ENCODE measurements at places on chromosomes 16 and 17. TPM values are rescaled to one million over a fixed set of nuclear protein-coding genes. Genes with fewer than 3 reads are reported as not detected.

DNA sequence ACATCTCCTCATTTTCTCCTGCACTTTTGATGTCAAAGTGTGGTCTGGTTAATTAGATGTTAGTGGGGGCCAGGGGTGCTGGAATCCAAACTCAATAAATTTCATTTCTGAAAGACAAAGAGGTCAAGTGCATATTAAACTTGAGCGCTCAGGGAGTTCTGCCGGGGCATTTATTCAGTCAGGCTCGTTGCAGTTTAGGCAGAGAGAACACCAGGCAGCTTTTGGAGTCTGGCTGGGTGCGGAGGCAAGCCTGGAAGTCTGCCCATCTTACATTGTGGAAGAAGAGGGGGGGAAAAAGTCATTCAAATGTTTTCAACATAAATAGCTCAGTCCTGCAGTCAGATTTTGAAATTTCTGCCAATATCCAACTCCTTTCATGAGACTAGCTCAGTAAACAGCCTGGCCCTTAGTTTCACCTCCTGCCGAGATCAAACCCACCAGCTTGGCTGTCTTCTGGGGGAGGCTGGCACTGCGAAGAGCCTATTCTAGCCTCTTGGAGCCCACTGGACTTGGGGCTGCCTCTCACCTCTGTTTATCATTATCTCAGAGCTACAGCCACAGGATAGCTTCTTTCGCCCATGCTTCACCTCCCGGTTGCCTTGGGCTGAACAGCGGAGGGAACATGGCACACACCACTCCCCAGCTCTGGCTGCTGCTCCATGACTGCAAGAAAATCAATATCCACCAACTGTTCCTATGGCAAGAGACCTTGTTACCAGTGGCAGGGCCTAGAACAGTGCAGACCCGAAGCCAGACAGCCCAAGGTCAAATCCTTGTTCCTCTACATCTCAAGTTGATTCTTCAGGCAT, 177.4 kb upstream of the CDH5 start:
- no peak for DNase-seq

- no peak for DNase-seq
These were observed 1007.5 kb upstream of the EEF2KMT start for GRCh38 chr16:6105115-6105514.

GRCh38 chr17:44464037-44464436, 39.2 kb downstream of the GPATCH8 start:
- no peak for DNase-seq

- no peak for DNase-seq
These were observed 785 bp downstream of the UBALD1 start for GRCh38 chr16:4613636-4614570.

DNA sequence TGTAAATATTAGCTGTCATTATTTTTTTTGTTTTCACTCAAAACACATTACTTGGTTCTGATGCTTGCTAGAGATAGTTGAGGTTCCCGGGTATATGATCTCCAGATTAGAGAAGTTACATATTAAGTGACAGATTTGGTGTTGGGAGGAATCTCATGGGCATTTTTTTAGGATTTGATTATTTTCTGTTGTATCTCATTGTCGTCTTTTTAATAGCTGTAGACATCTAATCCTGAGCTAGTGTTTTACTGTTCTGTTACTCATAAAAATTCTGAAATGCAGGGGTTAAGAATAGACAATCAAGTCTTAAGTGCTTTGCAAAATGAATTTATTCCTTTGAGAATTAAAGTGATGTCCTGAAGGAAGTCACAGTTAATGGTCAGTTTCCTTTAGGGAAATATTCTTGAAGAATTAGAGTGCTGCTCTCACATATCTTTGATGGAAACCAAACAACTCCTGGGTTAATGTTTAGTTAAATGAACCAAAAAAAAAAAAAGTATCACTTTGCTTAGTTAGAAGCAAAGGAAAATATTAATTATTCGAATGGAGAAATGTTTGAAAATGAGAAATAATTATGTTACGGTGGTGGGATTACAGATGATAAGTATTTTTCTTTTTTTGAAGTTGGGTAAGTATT, 251.7 kb upstream of the CACNG5 start:
- DNase-seq = no peak

GRCh38 chr16:10871157-10871991, 5.6 kb upstream of the CIITA start:
- no peak for DNase-seq

GRCh38 chr16:56479469-56479868, 28.1 kb downstream of the OGFOD1 start:
- DNase-seq = no peak

- no peak for DNase-seq
These were observed 241.9 kb downstream of the SLC39A11 start for GRCh38 chr17:72850410-72851118.

DNA sequence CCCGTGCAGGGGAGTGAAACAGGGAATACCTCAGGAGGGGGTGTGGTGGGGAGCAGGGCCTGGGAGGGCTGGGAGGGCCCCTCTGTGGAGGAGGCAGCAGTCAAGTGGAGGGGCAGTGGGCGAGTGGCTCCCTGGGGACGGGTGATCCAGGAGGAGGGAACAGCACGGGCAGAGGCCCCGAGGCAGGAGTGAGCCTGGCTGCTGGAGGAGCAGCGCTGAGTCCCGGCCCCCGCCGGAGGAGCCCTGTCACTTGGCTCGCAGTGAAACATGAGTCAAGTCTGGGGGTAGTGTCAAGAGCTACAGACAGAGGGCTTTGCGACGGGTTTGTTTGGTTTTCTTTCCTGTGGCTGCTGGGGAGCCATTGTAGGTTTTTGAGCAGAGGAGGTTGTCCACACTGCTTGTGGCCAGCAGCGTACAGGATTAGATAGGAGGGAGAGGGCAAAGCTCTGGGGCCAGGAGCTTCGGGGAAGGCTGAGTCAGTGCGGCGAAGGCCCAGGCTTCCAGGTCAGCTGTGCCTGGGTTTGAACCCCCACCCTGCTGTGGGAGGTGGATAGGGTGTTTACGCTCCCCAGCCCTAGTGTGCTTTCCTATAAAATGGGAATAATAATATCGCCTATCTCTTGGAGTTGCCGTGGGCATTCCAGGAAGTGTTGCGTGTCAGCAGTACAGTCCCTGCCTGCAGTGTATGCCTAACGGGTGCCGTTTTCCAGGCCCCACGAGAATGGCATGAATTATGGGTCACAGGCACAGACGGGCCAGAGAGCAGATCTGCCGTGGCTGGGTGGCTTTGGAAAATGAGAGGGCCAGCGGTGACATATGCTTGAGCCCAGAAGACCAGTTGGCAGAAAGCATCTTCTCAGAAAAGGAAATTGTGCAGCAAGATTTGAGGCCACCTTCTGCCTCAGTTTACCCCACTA, 115.9 kb upstream of the CIBAR2 start:
- no peak for DNase-seq

DNA sequence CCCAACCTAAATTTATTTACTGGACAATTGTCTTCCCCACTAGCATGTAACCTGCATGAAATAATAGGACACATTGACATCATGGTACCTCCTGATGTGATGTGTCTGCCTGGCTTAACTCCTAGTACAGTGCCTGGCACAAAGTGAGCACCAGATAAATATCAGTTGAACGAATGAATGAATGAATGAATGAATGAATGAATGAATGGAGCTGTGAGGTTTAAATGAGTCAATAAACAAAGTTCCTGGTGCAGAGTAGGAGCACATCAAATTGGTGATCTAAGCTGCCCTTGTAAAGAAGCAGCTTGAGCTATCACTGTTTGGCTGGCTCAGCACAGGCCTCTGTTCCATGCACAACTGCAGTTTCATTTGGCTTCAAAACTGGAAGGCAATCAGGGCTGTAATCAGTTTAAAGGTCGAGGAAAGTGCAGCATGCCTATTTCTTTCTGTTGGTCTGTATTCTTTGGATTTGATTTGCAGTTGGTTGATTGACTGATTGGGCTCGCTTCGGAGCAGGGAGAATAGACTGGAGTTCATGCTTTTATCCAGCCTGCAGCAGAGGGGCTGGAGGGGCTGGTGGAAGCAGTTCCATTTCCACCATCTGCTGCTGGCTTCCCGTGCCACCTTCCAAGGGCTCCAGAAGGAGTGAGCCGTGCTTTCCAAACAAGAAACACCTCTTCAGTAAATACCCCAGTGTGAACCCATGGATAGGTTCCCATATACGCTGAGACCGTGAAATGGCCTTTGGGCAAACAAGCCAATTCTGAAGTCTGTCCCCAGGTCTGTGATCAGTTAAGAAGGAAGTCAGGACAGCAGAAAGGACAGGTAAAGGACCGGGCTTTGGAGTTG, 54.6 kb downstream of the GPRC5B start:
- DNase-seq = no peak

- DNase-seq = no peak
These were observed 42.4 kb downstream of the SNX11 start for GRCh38 chr17:48149787-48150463.

DNA sequence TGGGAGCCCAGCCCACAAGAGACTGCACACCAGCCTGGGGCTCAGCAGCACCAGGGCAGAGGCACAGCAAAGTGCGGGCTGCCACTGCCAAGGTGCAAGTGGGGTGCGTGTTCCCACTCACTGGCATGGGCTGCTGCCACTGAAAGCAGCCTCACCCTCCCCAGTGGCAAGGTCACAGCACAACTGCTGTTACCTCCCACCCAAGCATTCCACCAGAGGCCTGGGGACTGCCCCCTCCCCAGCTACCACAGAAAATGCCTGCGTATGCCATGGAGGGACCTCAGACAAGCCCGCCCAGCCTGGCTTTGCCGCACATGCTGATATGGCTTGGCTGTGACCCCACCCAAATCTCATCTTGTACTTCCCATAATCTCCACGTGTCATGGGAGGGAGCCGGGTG, 33.1 kb downstream of the MEAK7 start:
- DNase-seq = no peak

- DNase-seq = peak; percentile 28
These were observed 2.6 kb downstream of the PMP22 start for GRCh38 chr17:15262291-15263205.

DNA sequence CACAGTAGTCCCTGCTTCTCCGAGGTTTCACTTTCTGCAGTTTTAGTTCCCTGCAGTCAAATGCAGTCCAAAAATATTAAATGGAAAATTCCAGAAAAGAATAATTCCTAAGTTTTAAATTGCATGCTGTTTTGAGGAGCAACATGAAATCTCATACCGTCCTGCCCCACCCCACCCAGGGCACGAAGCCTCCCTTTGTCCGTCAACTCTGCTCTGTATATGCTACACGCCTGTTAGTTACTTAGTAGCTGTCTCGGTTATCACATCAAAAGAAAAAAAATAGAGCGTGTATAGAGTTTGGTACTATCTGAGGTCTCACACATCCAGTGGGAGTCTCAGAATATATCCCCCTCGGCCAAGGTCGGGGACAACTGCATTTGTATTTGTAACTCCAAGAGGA, 129.4 kb upstream of the NOL11 start:
- DNase-seq = no peak

- no peak for DNase-seq
These were observed 37.1 kb upstream of the KCNJ12 start for GRCh38 chr17:21339011-21339410.

GRCh38 chr17:3213001-3213400, 5.5 kb downstream of the OR1A1 start:
- no peak for DNase-seq

DNA sequence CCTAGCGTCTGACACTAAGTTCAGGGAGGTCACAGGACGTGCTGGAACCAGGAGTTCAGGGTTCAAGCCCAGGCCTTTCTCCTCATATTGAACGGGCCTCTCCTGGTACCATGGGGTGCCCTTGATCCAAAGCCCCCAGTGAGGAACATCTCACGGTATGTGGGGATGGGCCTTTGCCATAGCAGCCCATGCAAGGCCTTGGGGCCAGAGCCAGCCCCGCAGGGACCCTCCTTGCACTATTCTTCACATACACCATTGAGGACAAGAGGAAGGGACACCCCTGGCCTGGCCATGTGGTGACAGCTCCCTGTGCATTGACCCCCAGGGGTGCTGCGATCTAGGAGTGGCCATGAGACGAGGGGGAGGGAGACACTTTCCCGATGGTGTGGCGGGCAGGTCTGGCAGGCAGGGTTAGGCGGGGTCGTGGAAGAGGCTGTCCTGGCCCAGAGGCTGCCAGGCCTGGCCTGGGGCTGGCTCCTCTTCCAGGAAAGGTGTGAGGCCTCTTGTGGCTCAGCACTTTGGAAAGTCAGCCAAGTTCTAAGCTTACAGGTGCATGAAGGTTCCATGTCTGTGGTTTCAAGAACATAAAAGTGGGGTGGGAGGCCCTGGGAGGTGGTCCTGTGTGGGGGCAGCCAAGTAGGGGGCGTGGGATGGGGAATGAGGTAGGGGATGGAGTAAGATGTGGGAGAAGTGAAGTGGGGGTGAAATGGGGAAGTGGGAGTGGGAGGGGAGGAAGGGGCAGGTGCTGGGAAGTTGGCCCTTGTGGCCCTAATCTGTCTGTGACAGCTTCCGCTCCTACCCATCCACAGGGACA, 88.7 kb upstream of the CBX4 start:
- DNase-seq = no peak

DNA sequence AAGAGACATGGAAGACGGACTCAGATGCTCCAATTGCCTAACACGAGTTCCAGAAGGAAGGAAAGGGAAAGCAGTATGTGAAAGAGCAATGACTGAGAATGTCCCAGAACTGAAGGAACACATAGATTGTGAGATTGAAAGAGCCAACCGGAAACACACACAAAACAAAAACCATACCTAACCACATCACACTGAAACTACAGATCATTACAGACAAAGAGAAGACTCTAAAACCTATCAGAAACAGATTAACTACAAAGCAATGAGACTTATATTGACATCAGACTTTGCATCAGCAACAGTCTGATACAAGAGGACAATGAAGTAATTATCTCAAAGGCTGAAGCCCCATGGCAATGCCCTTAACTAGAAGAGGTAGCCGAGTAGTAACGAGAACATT, 45.6 kb upstream of the CLEC18B start:
- no peak for DNase-seq

DNA sequence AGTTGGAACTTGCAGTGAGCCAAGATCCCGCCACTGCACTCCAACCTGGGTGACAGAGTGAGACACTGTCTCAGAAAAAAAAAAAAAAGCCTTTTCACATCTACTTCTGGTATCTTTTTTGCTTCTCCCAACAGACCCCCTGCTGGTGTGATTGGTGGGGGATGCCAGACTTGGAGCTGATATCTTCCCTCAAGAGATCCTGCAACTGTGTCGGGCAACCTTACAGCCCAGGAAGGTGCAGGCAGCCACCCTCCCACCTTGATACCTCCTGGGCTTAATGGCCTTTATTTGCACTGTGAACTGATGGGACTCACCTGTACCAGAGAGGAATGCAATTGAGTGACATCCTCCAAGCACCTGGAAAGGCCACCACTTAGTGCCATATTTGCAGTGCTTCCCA, 142.3 kb downstream of the RGS9 start:
- no peak for DNase-seq

The WFDC1 gene
- total RNA-seq = 4.2 TPM

The CMTM3 gene
- total RNA-seq = 19.6 TPM

The CYBA gene
- 205 TPM for total RNA-seq

The TBC1D28 gene
- total RNA-seq = not detected

The C17orf100 gene
- total RNA-seq = not detected

The ST6GALNAC2 gene
- total RNA-seq = 15.2 TPM

The CHAD gene
- total RNA-seq = 0.80 TPM
